Mammary epithelial cell (primary cell): ENCODE measurements at places on chromosomes 2 and 18.
A peak's percentile ranks its signal among the peaks of the same experiment; 100 is the strongest.

GRCh38 chr2:6924101-6924923 lies 7.1 kb downstream of the RNF144A start:
- no peak for DNase-seq

DNA sequence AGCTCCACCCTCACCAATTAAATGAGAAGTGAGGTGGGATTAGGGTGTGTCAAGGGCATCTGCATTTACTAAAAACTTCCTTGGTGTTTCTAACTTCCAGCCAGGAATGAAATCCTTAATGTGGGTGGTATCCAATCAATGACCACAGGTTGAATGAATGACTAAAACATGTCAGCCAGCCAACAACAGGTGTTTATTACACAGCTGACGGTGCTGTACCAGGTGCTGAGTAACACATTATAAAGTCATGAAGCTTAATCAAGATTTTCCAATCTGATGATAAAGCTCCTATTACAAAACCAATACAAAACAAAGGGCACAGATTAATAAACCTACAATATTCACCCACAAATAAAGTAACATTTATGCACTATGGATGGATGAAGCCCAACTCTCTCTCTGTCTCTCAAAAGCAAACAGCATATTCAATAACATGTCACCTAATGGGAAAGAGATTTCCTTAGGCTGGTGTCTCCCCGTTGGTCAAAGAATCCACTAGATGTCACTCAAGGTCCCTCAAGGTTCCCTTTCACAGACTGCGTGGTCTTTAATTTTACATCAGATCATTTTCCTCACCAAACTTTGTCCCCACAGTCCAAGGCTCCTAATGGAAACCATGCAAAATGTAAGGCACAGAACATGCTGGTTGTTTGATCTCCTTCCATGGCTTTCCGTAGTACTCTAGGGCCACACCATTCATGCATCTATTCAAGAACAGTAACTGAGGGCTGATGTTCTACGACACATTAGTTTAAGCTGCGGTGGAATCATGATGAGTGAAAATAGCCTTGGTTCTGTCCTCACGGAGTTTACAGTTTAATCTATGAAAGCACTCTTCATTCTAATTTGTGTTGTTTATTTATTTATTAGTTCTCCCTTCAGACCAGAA lies 6.4 kb upstream of the PTPN4 start:
- peak; percentile 32 for DNase-seq

GRCh38 chr2:42764096-42764495 lies at the start of gene OXER1:
Gene OXER1, minus strand, starts transcription at chr2:42764135. Its CDS starts 73 bp downstream, at chr2:42764062.
- DNase-seq = no peak

GRCh38 chr2:56580242-56580641 lies 396.5 kb downstream of the CCDC85A start:
- peak; percentile 48 for DNase-seq

DNA sequence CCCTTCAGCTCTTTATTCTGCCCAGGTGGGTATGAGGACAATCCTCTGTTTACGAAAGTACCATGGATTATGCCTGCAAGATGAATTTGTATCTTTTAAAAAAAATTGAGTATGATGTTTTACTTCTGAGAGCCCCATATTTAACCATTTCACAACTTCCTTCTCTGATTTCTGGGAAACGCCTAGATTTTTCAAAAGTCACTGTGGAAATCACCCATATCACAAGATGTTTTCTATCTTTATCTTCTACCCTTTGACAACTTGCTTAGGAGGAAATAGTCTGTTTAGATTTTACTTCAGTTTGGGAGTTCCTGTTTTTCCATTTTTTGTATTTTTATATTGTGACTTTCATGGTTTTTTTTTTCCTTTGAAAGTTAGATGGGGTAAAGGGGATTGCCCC lies 53.0 kb downstream of the ICOS start:
- no peak for DNase-seq

DNA sequence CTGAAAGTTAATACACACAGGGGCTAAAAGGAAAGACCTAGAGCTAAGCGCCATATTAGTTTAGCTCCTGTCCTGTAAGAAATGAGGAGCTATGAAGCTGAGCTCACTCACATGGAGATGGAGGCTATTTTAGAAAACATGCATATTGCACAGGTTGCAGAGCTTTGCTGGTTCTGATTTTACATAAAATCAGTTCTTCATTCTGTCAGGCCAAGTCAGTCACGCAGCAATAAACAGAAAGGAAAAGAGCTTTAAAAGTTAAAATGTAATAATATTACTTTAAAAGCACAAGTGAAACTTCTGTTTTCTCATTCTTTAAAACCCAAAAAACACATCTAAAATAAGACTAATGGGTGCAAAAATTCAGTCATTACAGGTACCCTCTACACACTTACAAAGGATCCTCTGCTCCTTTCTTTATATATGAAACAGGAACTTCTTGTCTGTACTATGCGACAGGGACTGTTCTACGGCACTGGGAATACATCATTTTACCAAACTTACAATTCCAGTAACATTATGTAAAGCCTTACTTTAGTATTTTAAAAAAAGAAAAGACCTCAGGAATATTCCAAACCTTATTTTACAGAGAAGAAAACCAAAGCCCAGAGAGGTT lies 113.8 kb downstream of the THADA start:
- no peak for DNase-seq

DNA sequence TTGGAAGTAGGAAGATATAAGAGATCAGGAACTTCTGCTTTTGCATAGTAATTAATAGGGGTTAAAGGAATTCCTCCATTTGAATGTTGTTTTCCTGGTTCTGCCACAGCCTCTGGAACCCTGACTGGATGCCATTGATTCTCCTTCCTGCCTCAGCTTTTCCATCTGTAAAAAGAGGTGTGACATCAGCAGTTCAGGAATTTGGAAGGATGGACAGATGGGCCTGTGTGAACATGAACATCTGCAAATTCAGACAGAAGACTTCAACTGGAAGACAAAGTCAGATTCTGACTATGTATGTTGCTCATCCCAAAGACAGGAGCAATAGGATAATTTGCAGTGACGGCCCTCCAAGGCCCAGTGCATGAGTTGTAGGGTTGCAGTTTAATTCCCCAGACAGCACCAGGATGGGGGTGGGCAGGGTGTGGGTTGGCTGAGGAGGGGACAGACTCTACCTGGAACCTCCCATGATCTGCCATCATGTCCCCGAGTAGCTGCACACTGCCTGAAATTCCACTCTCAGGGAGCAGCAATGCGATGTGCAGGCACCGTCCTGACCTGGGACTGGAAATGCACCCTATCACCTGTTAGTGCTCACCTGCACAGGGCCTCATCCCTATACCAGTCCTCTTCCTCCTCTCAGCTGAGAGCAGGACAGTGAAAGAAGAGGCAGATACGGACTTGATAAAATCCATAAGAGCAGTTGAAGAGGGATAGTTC lies 98.9 kb upstream of the EPAS1 start:
- DNase-seq = peak; percentile 73

GRCh38 chr18:21912339-21913239 lies 172.0 kb downstream of the MIB1 start:
- DNase-seq = no peak

DNA sequence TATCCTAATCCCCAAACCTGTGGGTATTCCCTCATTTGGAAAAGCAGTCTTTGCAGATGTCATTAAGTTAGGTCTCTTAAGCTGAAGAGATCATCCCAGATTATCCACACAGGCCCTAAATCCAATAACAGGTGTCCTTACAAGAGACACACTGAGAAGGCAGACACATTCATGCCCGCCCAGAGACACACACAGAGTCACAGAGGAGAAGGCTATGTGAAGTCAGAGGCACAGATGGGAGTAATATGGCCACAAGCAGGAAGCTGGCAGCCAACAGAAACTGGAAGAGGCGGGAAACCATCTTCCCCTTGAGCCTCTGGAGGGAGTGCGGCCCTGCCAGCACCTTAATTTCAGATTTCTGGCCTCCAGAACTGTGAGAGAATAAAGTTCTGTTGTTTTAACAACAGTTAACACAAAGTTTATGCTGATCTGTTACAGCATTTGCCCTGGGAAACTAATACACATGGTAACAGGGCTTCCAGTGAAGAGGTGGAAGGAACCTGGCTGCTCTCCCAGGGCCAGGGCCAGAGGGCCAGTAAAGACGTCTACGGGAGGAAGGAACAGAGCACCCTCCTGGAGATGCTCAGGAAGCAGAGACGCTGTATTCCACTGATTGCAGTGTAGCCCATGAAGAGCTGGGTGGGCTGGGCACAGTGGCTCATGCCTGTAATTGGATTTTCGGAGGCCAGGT lies 217.5 kb downstream of the GLI2 start:
- DNase-seq = no peak

GRCh38 chr2:140988597-140988996 lies 1142.2 kb downstream of the LRP1B start:
- no peak for DNase-seq

- DNase-seq = no peak
These were observed 149.2 kb downstream of the PLEKHA3 start for GRCh38 chr2:178629463-178629862.

GRCh38 chr2:44297431-44297830 lies 22.2 kb downstream of the SLC3A1 start:
- no peak for DNase-seq

- DNase-seq = peak; percentile 61
These were observed 174.7 kb downstream of the DNER start for GRCh38 chr2:229539628-229540027.

DNA sequence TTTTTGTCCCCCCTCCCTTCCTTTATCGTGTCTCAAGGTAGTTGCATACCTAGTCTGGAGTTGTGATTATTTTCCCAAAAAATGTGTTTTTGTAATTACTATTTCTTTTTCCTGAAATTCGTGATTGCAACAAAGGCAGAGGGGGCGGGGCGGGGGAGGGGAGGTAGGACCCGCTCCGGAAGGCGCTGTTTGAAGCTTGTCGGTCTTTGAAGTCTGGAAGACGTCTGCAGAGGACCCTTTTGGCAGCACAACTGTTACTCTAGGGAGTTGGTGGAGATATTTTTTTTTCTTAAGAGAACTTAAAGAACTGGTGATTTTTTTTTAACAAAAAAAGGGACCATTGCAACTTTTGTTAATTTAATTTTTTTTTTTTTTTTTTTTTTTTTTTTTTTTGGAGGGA lies 2.1 kb downstream of the SOX11 start:
- no peak for DNase-seq

DNA sequence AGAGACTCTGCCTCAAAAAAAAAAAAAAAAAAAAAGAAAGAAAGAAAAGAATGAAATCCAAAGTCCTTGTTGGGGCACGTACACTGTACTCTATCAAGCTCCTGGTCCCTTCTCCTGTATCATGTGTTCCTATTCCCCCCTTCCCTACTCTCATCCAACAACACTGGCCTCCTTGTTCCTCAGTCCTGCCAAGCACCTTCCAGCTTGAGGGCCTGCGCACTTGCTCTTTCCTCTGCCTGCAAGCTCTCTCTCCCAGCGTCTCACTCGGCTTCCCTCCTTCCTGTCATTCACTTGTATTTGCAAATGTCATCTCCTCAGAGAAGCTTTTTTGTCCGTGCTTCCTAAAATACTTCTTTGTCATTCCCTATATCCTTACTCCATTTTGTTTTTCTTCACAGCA lies 10.8 kb upstream of the KIF3C start:
- DNase-seq = no peak

- DNase-seq = no peak
These were observed 29.9 kb downstream of the PTPN18 start for GRCh38 chr2:130385709-130386108.

- DNase-seq = no peak
These were observed 700.0 kb upstream of the SOX11 start for GRCh38 chr2:4992226-4992625.

- peak; percentile 92 for DNase-seq
These were observed 72.0 kb upstream of the ZCCHC2 start for GRCh38 chr18:62450546-62451410.

DNA sequence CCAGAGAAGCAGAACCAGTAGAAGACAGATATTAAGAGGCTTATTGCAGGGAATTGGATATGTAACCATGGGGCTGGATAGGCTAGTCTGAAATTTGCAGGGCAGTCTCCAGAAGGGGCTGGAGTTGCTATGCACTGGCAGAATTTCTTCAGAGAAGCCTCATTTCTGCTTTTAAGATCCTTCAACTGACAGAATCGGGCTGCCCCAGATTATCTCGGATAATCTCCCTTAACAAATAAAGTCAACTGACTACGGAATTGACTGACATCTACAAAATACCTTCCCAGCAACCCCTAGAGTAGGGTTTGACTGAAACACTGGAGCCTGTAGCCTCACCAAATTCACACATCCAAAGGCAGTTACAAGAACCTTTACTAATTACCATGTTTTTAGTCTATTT lies 136.4 kb downstream of the SOCS6 start:
- DNase-seq = no peak

GRCh38 chr2:152055366-152056108 lies 43.3 kb downstream of the CACNB4 start:
- peak; percentile 63 for DNase-seq

DNA sequence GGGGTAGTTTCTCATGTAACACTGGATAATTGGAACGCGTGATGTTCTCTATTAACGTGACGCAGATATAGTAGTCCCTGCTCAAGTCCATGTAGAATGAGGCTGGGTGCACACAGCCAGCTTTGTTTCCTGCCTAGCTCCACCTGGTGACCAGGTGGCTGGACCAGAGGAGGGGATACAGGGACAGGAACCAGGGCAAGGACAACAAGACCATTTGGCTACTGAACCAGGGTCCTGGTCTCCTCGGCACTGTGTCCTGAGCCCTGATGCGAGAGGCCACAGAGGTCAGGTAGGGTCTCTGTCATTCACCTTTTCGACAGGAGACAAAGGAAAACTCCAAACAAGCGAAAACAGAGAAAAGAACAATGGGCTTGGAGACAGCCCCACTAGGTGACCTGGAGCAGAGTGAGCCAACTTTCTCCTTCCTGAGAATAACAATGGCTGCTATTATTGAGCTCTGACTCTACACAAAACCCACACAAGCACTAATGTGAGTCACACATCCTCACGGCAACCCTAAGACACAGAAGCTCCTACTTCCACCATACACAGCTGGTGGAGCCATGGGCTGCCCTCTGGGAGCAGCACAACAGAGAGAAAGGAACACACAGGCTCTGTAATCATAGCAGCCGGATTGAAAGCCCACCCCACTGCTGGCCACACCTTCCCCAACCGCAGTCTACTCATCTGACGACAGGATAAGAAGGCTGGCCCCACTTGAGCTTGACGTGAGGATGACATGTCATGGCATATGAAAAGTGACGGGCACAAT lies 67.3 kb upstream of the TEX51 start:
- peak; percentile 33 for DNase-seq

GRCh38 chr2:47010176-47010575 lies 94.6 kb upstream of the MCFD2 start:
- no peak for DNase-seq

- DNase-seq = no peak
These were observed 19.0 kb downstream of the PNO1 start for GRCh38 chr2:68176657-68177056.

DNA sequence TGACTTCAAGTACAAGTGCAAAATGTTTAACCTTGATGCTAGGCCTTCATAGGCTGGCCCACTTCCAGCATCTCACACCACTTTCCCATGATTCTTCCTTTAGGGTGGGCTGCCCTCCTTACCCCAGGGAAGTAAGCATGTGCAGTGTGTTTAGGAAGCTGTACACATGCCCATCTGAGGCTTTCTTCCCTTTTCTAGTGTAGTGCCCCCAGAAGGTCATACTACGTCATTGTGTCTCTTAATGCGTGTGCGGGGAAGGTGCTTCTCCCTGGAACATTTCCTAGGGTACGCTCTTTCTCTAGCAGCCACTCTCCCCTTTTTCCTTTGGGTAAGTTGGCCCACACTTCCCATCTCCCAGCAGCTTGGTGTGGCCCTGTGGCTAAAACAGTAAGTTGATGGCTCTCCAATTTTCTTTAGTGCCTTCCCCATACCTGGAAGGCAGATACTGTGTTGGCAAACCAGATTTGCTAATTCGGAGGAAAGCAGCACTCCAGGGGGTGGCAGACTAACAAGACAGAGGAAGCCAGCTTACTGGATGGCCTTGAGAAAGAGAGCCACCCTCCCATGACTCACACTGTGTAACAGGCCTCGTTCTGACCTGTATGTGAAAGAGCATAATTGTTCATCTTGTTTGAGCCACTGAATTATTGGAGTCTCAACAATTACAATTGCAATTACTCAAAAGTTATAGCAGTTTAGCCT lies 1.1 kb upstream of the SULT6B1 start:
- DNase-seq = peak; percentile 91
